ENCODE measurements at places on chromosomes 12 and 14.

- DNase-seq = no peak
Measured at GRCh38 chr12:116707751-116708150, 30.1 kb downstream of the SPRING1 start.

DNA sequence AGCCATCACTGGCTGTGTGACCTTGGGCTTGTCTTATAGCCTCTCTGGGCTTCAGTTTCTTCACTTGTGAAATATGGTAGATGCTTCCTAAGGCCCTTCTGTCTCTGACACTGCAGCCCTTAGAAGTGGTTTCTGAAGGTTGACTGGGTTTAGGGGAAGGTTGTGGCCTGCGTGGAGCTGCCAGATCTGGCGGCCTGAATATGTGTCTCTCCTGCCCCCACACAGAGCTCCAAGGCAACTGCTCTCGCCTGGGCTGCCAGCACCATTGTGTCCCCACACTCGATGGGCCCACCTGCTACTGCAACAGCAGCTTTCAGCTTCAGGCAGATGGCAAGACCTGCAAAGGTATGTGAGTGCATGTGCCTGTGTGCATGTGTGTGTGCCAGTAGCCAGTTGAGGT, 4.0 kb downstream of the LRP1-AS start:
- no peak for DNase-seq

DNA sequence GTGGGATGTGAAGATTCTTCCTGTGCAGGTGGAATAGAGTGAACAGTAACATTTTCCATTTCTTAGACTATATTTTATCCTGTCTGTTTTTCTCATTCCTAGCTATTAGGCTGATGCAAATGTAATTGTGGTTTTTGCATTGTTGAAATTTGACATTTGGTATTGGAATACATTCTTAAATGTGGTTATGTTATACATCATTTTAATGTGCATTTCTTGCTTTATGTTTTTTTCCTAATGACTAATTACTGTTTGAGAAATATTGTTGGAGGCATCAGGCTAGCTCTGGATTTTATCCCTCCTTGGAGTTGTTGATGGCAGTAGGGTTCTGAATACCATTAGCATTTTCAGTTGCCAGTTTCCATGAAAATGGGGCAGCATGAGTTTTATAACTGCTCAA, 75.9 kb upstream of the GNG2 start:
- DNase-seq = no peak

DNA sequence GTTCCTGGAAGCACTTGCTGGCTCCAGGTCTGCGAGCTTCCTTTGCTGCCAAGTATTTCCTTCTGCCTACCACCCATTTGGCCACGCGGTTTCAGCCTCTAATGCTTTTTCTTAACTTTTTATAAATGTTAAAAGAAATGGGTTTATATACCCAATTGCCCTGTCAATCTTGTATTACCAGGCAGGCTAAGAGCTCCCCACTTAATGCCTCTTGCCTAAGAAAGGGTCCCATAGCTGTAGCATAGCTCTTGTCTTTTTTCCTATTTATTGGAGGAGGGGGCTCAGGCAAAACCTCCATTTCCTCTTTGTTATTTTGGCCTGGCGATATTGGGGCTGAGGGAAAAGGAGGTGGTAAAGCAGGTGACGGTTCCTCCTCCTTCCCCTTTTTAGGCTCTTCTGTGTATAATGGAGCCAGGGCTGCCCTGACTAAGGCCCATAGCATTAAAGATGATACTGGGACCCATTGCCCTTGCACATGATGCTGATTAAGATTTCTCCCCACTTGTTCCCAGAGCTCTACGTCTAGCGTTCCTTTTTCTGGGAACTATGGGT, 21.6 kb upstream of the BLTP3B start:
- DNase-seq = no peak

- DNase-seq = no peak
Measured at GRCh38 chr14:71438684-71439083, 493.5 kb upstream of the RGS6 start.

DNA sequence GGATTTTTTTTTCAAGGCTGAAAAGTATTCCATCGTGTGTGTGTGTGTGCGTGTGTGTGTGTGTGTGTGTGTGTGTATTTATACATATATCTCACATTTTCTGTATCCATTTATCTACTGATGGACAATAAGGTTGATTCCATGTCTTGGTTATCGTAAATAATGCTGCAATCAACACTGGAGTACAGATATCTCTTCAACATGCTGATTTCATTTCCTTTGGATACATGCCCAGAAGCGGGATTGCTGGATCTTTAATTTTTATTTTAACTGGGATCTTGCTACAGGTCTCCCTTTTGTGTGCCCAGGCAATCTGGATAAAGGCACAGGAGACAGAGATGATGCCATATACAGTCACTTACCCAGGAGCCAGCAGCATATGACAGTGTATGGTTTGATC, 338.1 kb downstream of the SOX5 start:
- no peak for DNase-seq

- DNase-seq = no peak
Measured at GRCh38 chr14:64929014-64929359, 13.6 kb downstream of the GPX2 start.

GRCh38 chr14:26963711-26964110, 365.9 kb upstream of the NOVA1 start:
- no peak for DNase-seq

DNA sequence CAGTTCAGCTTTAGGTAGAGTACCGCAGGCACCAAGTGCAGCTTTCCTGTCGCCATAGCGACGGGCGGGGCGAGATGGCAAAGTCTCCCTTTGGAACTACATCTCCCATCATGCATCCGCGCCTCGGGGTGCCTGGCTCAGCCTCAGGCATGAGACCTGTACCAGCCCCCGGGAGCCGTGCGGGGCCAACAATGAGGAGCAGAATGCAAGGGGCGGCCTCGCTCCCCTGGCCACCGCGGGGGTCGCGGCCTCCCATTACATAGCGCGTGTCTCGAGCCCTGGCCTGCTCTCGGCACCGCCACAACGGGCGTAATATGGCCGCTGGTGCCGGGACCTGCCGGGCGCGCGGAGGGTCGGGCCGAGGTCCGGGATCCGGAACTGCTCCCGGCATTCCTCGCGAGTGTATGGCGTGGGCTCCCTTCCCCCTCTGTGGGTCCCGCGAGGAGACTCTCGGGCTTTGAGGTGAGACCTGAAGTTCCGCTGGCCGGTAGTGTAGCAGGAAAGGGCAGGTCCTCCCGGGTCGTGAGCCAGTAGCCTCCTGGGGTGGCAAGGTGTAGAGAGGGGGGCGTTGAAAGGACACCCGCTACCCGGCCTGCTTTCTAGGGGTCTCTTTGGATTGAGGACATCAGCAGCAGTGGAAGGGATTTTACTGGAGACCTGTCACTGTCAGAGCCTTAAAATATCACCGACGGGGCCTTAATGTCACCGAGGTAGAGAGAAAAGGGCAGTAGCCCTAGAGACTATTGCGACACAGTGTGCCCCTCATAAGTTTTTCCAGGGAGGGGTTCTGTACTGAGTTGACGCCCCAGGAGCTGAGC, at the start of gene THTPA:
THTPA (plus strand) TSS at position 390 of the 818 bp plus-strand sequence. CDS start 487 bp downstream, outside the sequence.
- DNase-seq = peak; percentile 90

GRCh38 chr14:72742118-72742837, 151.6 kb downstream of the DPF3 start:
- no peak for DNase-seq

DNA sequence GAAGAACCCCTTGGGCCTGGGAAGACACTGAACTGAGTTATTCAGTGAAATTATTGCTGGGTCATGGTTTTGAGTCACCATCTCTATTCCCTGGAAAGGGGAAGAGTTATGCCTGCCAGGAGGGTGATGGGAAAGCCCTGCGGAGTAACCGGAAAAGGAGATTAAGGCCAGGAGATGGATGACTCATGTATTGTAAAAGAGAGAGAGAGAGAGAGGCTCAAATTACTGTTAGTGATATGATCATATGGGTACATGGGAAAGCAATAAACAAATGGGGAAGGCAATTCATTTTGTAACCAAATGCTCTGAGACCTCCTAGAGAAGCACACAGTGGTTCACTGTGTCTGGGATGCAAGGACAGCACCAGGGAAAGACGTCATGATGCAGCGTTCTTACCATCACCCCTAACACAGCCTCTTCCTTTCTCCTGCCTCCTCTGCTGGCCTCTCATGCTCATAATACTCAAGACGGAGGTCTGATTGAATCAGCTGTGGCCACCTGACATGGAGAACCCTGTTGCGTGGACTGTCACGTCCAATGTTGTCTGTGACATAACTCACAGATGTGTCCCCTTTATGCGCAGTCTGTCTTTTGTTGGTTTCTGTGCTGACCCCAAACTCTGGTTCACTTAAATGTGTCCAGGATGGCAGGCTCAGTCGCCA, 243.7 kb downstream of the TMEM132D start:
- DNase-seq = no peak

DNA sequence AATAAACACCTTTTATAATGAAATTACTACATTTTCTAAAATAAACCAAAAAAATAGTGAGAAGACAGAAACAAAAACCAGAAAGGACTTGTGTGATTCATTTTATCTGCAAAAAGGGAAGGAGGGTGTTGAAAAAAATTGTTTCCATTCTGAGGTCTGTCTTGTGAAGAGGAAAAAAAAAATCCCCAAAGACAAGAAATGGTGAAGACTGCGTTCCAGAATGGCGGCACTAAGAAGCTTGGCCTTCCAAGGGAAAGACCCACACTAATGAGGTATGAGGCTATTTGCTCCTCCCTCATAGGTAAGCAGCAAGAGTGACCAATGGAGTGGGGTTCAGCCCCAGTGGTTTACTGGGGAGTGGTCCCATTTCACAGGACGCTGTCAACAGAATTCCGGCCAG, 35.0 kb downstream of the GNPTAB start:
- DNase-seq = no peak

DNA sequence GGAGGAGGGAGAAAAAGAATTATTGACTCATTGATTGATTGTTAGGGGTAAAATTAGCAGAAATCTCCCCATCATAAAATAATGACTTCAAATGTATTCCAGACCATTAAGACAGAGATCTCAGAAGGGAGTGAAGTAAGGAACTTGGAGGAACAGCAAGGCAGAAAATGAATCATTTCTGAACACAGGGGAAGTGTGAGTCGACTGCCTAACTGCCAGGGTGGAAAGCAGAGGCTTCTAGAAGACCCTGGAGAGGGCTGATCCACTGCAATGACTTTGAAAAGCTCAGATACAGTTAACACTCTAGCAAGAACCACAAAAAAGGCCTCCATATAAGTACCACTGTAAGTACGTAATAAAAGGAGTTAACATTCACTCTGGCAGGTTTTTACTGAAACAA, 9.7 kb downstream of the GLTP start:
- no peak for DNase-seq

DNA sequence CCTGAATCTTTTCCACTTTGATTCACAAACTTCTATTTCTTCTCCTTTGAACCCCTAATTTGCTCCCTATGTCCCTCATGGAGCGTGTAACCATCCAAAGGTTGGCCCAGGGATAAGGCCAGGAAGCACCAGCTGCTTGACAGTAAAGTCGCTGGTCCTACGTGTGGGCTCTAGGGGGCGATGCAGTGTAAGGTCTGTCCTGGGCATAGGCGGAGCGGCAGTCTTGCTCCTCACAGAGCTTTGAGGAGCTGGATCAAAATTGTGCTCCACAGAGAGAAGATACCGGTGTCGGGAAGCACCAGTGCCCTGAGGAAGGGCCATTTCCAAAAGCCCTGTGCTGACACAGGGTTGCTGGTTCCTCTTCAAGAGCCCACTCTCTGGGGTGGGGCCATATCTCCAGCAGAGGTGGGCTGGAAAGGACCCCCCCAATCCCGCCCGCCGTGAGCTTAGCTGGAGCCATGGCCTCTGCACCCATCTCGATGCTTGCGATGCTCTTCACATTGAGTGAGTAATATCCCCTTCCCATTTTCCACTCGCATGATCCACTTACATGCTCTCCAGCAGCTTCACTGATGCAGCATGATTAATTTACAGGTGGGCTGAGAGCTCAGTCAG, 49.9 kb upstream of the OR4E1 start:
- DNase-seq = no peak

- no peak for DNase-seq
Measured at GRCh38 chr12:31274520-31275300, 51.2 kb downstream of the SINHCAF start.

DNA sequence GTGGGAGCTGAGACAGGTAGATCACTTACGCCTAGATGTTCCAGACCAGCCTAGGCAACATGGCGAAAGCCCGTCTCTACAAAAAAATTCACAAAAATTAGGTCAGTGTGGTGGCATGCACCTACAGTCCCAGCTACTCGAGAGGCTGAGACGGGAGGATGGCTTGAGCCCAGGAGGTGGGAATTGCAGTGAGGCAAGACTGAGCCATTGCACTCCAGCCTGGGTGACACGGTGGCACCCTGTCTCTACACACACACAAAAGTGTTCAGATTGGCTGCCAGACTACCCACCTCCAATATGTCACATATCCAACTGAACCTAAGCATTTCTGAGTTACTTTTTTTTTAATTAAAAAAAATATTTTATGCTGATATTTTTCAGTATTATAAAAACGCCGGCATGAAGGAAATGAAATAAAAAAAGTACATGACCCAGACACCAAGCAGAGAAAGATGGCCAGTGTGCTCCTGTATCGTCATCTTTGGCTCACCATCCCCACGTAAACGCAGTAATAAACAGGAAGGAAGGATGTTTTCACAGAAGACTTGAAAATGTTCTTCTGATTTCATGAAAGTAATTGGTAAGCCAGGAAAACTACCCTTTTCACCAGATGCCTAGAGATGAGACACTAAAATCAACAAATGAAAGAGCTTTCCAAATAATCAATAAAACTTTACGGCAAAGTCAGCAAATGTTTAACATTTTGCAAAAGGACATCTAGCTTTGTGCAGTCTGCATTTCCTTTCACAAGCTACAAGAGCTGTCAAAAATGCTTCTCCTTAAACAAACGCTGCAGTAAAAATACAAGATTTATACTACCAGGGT, 26.4 kb downstream of the CDC42BPB start:
- no peak for DNase-seq

DNA sequence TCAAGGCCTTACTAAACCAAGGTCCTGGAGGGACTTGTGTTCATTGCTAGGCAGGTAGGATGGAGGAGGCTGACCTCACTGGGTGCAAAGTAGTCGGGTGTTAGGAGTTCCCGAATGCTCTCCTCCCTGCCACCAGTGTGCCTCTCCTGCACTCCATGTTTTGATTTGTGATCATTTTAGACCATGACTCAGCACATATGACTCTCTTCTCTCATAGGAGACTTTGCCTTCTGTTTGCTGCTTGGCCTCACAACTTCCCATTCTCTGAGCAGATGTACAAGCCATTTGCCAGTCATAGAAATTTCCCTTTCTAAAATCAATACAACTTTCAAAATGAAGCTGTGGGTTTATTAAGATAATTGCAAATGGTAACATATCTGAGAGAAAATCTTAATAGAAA, 46.6 kb upstream of the LRIG3 start:
- DNase-seq = no peak

DNA sequence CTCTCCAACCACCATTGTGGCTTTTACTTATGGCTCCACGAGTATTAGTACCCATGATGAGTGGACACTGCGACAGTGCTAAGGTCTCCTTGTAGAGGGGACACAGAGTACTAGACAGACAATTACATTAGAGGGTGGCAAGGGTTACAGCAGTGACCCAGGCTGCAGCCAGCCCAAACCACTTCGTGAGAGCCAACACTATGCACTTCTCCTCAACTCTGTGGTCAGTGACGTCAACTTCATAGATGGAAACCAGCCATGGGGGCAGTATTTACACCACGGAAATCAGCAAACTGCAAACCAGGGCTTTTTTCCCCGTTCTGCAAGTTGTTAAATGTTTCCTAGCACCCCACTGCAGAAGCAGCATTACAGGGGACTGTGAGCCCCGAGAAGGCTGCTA, 61.6 kb upstream of the ZFP36L1 start:
- DNase-seq = no peak

- no peak for DNase-seq
Measured at GRCh38 chr14:60233891-60234290, 15.1 kb upstream of the PPM1A start.

GRCh38 chr14:22426711-22427110, 162.3 kb downstream of the DAD1 start:
- DNase-seq = no peak

Measured in effector CD8-positive, alpha-beta T cell (primary cell).